ENCODE measurements at places on chromosomes 3 and 15.
A peak's percentile ranks its signal among the peaks of the same experiment; 100 is the strongest.

DNA sequence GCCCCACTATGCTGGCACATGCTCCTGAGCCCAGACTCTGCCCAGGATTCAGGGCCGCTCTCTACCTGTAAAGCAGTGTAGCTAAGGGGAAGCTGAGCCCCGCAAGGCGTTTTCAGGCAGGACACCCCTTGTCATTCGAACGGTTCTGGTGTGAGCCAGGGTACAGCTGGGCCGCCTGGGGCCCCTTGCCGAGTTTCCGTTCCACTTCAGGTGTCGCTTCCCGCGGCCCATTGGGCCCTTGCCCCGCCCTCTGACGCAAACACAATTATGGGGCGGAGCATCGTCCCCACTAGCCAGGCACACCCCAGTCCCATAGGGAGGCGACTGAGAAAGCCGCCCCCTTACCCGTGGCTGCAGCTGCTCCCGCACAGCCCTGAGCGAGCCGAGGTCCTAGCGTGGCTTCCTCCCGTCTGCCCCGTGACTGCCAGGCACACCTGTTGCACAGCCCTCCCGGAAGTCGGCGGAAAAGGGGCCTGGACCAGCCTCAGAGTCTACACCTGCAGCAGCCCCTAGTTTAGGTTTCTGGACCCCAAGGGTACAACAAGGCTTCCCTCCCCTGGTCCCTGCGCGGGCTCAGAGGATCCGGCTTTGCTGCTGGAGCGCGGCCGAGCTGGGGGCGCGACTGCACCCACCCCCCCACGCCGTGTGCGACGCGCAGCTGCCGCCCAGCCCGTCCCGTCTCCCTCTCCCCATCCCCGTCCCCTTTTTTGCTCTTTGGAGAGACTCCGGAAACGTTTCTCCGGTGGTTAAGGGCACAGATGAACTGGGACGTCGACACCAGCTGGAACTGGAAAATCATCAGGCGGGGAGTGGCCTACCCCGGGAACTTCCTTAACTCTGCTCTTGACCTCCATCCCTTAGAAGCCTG is at the start of gene PLSCR2:
Gene PLSCR2 (minus strand): TSS at position 412 of the 868 bp plus-strand sequence. CDS start 9,657 bp downstream, outside the sequence.
- peak; percentile 8 for DNase-seq

GRCh38 chr3:110577854-110578253 is 493.8 kb upstream of the NECTIN3 start:
- peak; percentile 13 for DNase-seq

- DNase-seq = no peak
These were observed 5.6 kb downstream of the FOXL2 start for GRCh38 chr3:138941259-138941885.

- no peak for DNase-seq
These were observed 7.2 kb downstream of the RCN2 start for GRCh38 chr15:76938752-76939151.

DNA sequence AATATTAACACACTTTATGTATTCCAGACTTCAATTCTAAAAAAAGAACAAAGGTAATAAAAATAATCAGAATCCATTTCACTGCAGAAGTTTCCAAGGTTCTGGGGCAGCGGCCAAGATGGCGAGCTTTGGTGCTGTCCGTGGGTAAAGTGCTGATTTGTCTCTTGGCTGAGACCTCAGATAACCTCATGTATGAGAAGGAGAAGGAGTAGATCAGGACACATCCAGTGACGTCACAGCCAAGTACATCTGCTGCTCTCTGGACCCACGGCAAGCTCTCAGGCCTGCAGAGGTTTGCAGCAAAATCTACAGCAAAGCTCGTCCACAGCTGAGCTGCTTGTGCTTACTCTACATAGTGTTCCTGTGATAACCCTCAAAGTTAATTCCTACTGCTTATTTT is 165.7 kb downstream of the MAGI1 start:
- no peak for DNase-seq

GRCh38 chr3:177862962-177863491 is 665.7 kb upstream of the TBL1XR1 start:
- DNase-seq = no peak

DNA sequence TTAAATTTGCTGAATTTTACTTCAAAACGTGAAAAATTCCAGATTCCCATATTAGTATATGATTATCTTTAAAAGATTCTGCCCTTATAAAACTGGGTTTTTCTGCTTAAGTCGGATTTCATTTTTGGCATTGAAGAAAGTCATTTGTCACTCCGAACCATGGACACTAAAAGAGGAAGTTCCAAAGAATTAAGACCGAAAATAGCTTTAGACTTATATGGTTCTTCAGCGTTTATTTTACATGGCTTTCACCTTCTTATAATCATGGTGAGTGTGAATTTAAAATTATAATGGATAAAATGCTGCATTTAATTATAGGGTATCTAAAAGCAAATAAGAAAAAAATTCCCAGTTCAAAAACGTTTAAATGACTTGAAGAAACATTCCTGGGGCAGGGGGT is 1.0 kb downstream of the C3orf38 start:
- DNase-seq = peak; percentile 4

DNA sequence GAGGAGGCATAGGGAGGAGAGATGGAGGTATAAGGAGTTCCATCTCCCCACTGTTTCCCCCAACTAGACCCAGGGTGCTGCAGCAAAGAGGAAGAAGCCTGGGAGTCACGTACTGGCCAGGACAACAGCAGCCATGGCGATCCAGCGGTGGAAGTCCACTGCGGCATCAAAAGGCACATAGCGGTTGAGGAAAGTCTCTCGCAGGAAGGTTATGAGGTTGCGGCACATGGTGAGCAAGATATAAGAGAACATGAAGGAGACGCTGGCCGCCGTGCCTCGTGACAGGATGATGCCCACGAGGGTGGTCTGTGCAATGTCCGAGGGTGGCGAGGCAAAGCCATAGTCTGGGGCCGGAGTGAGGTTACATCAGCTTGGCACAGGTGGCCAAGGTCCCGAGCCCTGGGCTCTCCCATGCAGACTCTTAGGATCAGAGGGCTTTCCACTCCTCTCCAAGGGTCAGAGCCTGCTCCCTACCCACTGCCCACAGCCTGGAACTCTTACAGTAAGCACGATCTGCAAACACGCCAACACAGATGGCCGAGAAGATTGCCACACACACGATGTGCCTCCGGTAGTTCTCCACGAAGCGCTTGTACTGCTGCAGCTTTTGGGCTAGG is 14.3 kb downstream of the DUOX2 start:
- DNase-seq = no peak

DNA sequence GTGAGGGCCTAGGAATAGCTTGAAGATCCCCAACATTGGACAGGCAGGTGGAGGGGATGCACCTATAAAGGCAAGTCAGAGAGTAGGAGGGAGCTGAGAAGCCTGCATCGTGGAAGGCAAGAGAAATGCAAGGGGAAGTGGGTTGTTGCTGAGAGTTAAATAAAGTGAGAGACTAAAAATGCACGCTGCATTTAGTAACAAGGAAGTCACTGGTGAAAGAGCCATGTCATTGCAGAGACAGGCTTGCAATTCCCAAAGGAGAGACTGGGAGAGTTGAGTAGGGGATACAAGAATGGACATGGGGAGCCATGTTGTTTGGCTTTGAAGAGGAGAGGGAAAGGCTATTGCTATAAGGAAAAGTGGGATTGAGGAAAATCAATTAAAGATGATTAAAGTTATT is 77.0 kb upstream of the HEG1 start:
- DNase-seq = no peak

DNA sequence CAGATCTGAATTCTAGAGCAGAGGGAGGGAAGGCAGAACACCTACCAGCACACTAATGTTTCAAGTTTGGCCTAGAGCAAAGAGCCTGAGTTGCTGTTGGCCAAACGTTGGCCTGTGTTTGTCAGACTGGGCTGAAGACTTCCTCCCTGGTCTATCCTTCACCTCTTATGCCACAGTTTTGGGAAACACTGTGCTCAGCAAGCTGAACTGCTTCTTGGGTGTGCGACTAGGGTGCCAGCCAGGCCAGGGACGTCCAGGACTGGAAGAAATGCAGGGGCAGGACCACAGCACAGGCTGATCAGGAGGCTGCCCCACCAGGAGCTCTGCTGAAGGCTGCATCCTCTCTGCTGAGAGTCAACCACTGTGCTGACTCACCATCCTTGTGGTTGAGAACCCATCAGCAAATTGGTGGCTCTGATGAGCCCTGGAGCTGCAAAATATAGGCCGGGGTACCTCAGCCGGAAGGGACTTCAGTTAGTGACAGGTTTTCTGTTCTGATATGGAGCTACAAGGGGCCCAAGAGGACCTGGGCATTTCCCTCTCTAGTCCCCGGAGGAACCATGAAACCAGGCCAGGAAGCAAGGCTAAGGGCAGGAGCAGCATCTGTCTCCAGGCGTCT is 131.6 kb upstream of the RASGRP1 start:
- DNase-seq = no peak
